ENCODE measurements at places on chromosomes 2 and 18.

GRCh38 chr2:225290757-225291400 is 108.6 kb upstream of the NYAP2 start:
- no peak for DNase-seq

- DNase-seq, result no peak
Observed at GRCh38 chr18:51195086-51195450, 2.4 kb downstream of the MEX3C start.

- no peak for DNase-seq
Observed at GRCh38 chr18:9996094-9996493, 82.3 kb downstream of the VAPA start.

GRCh38 chr2:219344751-219345430 is 12.3 kb upstream of the RESP18 start:
- no peak for DNase-seq

DNA sequence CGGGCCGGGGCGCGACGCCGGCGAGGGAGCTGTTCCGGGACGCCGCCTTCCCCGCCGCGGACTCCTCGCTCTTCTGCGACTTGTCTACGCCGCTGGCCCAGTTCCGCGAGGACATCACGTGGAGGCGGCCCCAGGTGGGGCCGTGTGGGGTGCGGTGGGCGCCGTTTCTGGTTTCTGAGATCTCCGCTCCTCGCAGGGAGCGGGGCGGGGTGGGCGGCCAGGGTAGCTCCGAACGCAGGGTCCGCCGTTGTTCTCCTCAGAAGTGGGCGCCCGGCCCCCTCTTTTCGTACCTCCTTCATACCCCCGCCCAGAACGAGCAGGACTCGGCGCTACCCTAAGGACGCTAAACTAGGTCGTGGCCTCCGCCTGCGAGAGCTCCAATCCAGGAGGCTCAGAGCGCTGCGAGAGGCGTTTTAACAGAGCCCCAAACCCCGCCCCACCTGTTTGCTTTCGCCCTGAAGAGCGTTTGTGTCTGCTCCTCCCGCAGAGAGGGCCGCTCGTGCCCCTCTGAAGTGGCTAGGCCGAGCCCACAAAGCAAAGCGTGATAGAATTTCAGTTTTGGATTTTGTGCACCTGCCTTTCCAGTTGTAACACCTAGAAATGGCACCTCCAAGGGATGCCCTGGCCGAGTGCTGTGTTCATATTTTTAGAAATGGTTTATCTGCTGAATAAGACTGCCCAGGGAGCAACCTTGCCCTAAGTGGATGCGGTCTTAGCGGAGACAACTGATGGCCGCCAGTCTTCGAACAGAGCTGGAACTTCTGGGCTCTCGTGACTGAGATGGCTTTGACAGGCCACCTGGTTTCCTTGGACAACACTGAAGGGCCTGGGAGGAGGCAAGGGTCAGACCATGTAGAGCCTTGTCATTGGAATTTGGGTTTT is 626 bp downstream of the CAPN10 start:
- peak; percentile 56 for DNase-seq

DNA sequence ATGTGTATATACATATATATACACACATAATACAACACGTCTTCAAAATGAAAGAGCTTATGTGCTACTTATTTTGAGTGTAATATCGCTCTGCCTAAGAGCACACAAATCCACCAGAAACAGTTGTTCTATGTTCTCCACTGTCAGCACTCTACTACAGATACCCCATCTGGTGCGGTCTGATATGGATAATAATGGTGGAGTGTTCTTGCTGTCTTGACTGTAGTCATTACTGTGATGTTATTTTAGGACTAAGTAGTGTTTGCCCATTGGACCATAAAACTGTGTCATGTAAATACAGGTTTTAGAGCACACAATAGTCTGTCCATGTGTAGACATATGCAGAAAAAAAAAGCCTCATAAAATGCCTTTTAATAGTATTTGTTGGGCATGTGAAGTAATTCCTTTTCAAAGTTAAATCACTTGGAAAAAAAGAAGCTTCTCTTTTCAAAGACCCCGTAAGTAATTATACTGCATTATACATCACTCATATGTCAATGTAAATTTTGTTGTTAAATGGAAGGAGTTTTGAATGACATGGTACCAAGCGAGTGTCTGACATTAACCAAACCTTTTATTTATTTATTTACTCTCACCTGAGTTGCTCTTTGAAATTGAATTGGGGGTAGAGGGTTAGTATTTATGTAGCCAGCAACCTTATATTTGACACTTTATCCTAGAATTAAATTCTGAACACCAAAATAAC is 1249.2 kb upstream of the ZEB2 start:
- DNase-seq, result peak; percentile 46
